ENCODE measurements at places on chromosomes 2 and 18.

- DNase-seq = no peak
Observed at GRCh38 chr2:125710561-125710960, 945.4 kb upstream of the GYPC start.

DNA sequence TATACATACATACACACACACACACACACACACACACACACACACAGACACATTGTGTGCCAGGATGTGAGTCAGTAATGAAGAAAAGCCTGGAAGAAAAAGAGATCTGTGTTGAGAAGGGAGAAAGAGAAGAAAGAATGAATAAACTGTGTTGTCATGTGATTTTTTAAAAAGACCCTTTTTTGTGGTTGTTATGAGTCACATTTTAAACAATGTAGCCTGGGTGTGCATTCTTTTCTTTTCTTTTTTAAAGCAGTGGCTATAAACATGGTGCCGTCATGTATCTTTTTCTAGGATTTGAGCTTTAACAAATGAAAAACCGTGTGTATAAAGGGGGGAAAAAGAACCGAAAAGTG is 87.2 kb downstream of the NRP2 start:
- DNase-seq = no peak

DNA sequence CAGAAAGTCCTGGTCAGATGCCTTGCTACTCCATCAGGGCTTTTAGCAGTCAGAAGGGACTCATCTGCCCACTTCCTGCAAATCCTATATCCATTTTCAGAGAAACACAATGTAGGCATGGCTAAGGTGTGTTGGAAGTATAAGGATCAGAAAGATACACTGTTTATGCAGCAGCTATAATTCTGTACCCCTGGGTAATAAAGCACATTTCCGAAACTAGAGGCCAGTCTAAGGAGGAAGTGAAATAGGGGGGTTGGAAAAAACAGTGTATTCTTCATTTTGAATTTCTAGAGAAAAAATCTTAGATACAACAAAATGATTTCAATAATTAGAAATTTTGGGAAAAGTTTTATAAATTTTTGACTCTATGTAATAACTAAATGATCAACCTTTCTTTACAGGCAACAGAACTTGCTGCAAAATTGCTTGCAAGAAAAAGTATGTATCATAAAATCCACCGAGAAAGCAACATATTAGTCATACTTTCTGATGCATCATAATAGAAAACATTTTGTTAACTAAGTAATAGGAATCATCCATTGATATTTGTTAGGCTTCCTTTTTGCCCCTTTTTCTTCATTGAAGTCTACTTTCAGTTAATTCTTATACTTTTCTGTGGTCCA is 47.4 kb downstream of the FSIP2 start:
- no peak for DNase-seq

DNA sequence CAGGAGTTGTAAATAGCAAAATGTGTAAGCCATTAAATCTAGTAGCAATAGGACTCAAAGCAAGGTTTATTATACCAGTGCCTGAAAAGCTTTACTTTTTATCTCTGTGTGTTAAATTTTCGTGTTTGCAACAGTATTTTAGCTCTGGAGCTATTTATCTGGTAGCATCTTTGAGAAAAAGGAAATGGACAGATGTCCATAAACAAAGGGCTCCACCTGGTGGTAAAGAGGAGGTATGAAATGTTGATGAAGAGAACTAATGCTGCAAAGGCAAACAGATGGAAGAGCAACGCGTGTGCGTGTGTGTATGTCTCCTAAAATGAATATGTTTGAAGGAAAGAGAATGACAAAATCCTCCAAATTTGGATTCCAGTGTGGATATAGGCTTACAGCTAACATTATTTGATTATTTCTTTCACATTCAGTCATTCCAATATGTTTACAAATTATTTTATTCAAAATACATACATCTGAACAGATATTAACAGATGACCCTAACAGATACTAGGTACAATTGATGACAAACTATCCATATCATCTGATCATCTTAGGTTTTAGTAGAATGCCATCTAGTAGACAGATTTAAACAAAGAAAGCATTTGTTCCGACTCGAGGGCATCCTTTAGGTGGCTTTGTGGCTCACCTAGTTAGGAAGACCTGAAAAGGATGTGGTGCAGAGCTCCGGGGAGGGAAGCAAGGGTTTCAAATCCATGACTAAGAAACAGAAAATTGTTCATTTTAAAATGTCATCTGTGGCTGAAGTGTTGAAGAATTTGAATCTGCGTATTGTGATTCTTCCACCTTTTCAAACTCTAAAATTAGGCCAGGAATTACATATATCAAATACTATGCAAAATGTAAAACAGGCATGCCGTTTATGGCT is 383.3 kb downstream of the MTX2 start:
- no peak for DNase-seq

DNA sequence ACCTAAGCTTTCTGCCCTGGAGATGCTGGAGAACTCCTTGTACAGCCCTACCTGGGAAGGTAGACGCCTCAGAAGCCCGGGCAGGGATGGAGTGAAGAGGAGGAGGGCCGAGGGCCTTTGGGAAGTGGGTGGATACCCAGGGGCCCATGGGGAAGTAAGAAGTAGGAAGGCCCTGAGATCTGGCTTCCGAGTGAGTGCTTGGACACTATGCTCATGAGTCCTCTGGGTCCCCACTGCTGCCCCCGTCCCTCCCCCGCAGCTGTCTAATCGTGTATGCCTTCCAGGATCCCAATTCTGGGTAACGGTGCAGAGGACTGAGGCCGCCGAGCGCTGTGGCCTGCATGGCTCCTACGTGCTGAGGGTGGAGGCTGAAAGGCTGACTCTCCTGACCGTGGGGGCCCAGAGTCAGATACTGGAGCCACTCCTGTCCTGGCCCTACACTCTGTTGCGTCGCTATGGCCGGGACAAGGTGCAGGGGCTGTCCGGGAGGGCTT is 1.1 kb downstream of the DOK1 start:
- no peak for DNase-seq

GRCh38 chr2:225487878-225488416 is 88.4 kb downstream of the NYAP2 start:
- DNase-seq = no peak

DNA sequence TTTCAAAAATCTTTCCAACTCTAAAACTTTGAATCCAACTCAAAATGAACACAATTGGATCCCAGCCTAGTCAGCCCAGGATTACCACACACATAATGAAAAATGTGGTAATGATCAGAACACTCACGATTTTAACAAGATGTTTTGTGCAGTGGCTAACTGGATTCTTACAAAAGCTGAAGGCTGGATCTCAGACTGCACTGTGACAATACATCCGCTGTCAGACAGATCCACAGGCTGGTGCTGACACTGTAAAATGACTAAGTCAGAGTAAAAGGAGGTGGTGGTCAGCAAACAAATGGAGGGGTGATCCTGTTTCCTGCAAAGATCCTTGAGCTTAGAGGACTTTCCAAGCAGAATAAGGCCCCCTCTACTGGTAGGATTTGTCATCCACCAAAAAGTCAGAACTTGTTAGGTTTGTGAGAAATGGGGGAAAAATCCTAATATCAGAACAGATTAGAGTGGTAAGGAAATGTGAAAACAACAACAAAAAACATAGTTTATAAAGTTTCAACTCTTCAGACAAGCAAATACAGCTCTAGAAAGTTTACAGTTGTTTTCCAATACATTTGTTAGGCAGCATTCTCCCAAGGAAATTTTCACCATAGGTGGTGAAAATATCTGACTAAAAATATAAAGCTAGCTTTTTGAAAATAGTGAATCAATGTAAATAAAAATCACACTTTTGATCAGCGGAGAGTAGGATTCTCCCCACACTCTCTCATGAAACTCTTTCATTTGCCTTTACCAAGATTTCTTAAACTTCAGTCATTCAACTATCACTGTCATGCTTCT is 211.9 kb downstream of the AGPS start:
- DNase-seq = no peak

DNA sequence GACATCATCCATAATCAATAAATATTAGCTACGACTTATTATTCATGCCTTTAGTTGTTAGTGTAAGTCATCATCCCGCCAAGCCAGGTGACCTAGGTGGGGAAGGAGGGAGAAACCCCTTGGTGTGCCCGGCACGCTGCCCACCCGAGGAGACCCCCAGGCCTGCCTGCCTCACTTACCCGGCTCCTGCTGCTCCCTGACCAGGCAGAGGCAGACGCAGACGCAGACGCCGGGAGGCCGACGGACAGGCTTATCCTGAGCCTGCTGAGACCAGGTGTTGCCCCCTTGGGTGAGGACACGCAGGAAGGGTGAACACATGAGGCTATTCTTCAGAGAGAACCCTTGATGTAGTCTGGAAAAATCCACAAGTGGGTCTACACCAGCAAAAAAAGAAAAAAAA is 401.8 kb downstream of the GALR1 start:
- DNase-seq = no peak

- no peak for DNase-seq
Observed at GRCh38 chr2:196702641-196703040, 63.1 kb downstream of the CCDC150 start.

DNA sequence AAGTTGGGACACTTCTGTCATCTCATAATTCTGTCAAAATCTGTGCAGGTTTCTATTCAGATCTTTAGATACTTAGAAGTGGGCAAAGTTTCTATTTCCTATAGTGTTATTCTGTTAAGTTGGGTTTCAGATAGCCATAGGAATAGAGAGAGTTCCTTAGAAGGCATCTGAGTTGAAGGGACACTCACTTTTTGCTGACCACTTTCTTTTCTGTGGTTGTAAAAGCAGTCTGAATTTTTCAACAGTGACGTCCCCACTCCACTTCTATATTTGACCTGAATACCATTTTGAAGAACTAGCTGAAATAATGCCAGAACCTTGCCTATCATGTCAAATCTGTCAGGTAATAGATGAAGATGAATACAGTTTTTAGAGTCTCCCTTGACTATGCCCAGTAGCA is 267.3 kb downstream of the SPAG16 start:
- no peak for DNase-seq

DNA sequence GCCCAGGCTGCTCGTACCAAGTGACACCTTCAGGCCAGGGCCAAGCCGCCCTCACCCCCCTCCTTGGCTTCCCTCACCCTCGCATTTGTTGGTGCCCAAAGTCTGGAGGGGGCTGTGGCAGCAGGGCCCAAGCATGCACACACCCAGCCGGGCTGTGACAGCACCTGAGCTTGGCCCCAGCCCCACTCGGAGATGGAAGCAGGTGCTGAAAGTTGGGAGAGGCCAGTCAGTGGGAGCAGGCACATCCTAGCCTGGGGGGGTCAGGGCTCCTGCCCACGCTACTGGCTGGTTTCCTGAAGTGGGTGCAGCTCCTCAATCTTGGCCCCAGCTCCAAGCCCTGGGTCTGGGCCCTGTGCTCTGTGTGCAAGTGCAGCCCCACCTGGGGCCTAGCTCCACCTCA is 228.0 kb downstream of the RDH14 start:
- no peak for DNase-seq

DNA sequence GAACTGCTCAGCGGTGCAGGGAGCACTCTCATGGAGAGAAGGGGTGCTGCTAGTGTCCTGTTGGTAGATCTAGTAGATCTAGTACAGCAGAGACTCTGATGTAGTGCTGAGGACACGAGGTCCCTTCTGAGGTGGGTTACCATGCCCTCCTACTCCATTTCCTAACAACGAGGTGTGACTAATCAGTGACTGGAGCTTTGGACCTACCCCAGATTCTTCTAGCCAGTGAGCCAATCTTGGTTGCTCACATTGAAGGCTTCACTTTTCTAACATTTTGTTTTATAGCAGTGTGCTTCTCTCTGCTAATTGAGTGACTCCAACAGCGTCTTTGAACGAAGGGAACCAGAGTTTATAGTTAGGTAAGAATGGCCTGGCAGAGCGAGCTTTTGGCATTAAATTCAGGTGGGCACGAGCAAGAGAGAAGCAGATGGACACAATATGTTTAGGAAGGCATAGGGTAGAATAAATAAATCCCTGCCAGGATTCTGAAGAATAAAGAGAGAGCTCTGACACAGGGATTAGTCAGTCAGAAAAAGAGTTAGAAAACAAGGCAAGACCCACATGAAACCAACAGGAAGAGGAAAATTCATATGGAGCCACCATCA is 306.0 kb upstream of the RAB12 start:
- no peak for DNase-seq

- DNase-seq = no peak
Observed at GRCh38 chr2:178066890-178067669, 5.5 kb downstream of the PDE11A start.

DNA sequence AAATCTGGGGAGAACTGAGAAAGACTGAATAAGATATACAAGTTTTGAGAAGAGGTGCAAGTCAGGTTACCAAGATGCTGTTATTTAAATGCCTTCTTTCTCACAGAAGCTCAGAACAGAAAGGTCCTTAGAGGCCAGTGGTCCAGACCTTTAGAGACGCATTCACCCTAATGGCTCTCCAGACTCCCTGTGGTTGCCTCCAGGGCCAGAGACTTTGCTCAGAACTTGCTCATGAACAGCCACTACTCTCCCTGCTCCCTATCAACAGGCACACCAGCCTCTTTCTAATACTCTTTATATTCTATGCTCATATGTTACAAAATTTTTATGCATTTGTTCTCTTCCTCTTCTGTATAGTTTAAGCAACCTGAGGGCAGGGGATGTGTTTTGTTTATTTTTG is 349.0 kb upstream of the TNP1 start:
- no peak for DNase-seq

- DNase-seq = no peak
Observed at GRCh38 chr2:6314218-6314960, 551.3 kb downstream of the CMPK2 start.

- no peak for DNase-seq
Observed at GRCh38 chr2:174914853-174915760, 90.1 kb downstream of the CHN1 start.

- DNase-seq = no peak
Observed at GRCh38 chr18:3624935-3625741, 175.2 kb downstream of the TGIF1 start.

DNA sequence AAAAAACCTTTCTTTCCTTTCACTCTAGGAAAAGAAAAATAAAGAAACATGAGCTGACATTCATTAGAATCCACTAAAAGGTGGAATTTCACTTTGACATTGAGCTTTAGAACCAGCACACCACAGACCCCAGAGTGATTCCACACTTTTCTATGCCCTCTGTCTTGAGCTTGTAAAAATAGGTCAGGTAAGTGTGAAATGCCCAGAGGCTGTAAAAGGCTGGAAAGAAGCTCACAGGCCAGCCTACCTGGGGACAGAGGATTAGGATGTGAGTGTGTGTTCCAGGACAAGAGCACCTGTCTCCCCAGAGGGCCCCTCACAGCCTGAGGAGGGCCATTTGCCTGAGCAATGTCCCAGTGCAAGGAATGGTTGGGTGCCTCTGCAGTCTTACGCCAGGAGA is 56.3 kb upstream of the MYO3B start:
- DNase-seq = no peak

- no peak for DNase-seq
Observed at GRCh38 chr2:8622924-8623465, 58.9 kb upstream of the ID2 start.

- DNase-seq = no peak
Observed at GRCh38 chr18:7855671-7856070, 288.6 kb downstream of the PTPRM start.
